ENCODE measurements at places on chromosomes 1 and 21.

DNA sequence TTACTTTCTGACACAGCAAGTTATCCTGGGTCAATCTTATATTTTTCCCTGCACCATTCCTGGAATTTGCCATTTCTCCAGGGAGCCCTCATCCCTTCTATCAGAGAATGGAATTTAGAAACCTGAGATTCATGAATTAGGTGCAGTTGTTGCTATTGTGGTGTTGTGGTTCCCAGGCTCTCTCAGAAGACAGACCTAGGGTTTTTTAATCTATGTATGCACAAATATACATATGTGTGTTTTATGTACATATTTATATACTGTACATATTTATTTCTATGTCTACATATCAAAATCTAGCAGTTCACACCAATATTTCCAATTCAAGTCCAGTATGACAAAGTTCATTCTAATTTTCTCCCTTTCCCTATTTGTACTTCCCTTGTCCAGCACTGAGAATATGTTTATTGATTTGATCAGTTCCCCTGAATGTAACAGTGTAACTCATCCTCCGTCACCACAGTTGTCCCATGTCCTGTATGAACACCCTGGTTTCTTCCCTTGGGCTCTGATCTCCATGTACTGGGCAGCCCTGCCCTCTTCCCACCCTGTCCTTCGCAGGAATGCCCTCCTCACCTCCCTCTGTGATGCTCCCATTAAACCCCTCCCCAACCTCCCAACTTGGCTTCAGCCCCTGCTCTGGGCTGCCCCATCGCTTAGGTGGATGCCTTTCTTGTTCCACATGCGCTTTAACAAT is 145.5 kb downstream of the VPS13D start:
- DNase-seq = no peak

GRCh38 chr1:101242324-101243050 is 5.7 kb downstream of the S1PR1 start:
- no peak for DNase-seq

GRCh38 chr1:150256198-150256553 is 1.4 kb upstream of the CA14 start:
- DNase-seq = no peak

GRCh38 chr1:36320291-36320761 is 3.1 kb downstream of the EVA1B start:
- DNase-seq = no peak

GRCh38 chr1:43350976-43351375 is 7.8 kb upstream of the CDC20 start:
- DNase-seq = no peak

DNA sequence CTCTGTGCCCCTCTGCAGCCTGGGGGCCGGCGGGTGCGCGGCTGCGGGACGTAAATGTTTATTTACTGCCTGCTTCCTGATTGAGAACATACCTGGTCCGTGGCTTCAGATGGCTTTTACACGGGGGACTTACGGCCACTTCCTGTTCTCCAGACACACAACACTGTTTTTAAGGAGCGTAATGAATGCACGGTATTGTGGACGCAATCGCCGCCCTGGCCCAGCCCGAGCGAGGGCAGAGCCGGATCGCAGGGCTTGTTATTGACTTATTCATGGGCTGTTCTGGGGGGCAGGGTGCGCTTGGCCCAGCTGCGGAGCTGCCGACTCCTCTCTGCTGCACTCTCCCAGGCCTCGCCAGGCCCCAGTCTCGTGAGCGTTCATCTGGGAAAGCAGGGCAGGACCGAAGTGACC is 52.8 kb upstream of the ACTRT2 start:
- DNase-seq = no peak

DNA sequence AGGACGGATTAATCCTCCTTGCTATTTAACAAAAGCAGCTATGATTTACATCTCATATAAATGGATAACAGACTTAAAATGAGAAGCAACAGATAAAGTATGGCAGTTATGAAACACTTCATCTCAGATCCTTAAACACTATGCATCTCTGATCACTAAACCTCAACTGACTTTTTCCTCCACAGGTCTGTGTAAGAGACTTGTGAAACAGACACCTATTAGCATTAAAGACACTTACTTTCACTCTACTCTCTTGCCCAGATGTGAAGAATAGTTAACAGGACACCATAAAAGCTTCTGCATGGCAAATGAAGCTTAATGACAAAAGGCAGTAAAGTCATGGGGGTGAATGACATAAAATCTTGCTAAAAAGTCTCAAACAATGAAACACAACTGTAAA is 6.2 kb downstream of the LIN9 start:
- no peak for DNase-seq

Data from left forelimb (tissue), 1 donor.